ENCODE measurements at places on chromosomes 3 and 15. TPM values are rescaled to one million over a fixed set of nuclear protein-coding genes. Genes with fewer than 3 reads are reported as not detected.

PAK2 gene
- 33.1 TPM for total RNA-seq

GOLGA8T gene
- not detected for total RNA-seq

C3orf20 gene
- total RNA-seq: under 0.01 TPM

GOLGA8J gene
- total RNA-seq: 0.12 TPM

SOX14 gene
- not detected for total RNA-seq

UROC1 gene
- total RNA-seq: not detected

TNFAIP8L3 gene
- 16.5 TPM for total RNA-seq

SPTSSB gene
- total RNA-seq: not detected

NR2E3 gene
- not detected for total RNA-seq

CLEC3B gene
- total RNA-seq: 46.7 TPM

PLS1 gene
- total RNA-seq: under 0.01 TPM

NR1I2 gene
- not detected for total RNA-seq

FETUB gene
- total RNA-seq: not detected

GOLGA8O gene
- 1.2 TPM for total RNA-seq

B4GALT4 gene
- total RNA-seq: 28.0 TPM

GSK3B gene
- total RNA-seq: 28.0 TPM

STAC gene
- 17.5 TPM for total RNA-seq
